ENCODE measurements at places on chromosomes 2 and 18. TPM values are rescaled to one million over a fixed set of nuclear protein-coding genes. Genes with fewer than 3 reads are reported as not detected.

DNA sequence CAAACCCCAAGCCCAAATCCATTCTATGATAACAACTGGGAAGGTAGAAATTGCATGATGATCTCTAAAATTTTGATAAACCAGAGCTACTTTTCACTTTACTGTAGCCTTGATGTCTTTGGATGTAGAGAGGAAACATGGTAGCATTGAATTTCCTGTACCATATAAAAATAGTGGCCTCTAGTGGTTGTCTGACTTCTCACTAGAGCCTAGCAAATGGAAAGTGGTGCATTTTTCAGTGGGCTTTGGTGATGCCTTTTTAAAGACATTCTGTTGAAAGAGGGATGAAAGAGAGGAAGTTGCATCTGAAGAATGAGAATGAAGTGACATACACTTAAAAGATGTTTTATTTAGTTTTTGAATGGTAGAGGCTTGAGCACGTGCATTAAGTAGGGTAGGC is 662.2 kb downstream of the XIRP2 start:
- no peaks in the 10 kb centered on the region for H3K4me1 ChIP-seq
- no peak overlapping the region for H3K27ac ChIP-seq
- no peak overlapping the region for H3K4me3 ChIP-seq
- peaks cover 2% of the 10 kb centered on the region for H3K27me3 ChIP-seq
- DNase-seq, result no peak

The AGXT gene
- total RNA-seq, result not detected

DNA sequence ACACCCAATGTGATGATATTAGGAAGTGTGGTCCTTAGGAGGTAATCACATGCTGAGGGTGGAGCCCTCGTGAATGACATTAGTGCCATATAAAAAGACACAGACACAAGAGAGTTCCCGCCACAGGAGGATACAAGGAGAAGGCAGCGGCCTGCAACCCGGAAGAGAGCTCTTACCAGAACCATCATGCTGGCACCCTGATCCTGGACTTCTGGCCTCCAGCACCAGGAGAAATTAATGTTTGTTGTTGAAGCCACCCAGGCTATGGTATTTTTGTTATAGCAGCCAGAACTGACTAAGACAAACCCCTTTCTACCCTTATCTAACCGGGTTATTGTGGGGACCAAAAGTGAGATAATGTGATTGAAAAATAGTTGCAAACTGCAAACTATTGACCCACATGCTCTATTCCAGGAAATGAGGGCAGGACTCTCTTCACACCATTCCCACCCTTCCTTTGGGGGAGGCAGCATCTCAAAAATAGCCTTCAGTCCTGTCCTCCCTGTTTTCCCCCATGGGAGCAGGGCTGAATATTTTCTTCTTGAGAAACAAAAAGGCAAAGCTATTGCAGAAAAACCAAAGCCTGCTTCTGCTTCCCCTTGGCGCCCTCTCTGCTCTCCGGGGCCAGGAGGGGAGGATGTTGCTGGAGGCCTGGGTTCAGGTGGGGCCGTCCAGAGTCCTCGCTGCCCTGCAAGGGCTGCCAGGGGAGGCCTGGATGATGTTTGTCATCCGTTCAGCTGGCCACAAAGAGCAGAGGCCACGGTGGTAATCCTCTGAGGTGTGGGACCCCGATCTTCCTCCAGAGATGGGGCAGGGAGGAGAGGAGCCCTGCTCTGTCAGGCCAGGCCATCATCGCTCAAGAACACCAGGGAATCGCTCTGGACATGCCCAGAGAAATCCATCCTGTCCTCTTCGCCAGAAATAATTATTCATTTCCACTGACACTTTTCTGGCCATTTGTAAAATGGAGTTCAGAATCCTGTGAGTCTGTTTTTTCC is 73.8 kb upstream of the HAAO start:
- H3K27me3 ChIP-seq, result no peaks in the 10 kb centered on the region
- no peaks in the 10 kb centered on the region for H3K4me1 ChIP-seq
- DNase-seq, result no peak
- no peaks in the 10 kb centered on the region for H3K36me3 ChIP-seq
- H3K27ac ChIP-seq, result no peak overlapping the region
- H3K4me3 ChIP-seq, result no peak overlapping the region

DNA sequence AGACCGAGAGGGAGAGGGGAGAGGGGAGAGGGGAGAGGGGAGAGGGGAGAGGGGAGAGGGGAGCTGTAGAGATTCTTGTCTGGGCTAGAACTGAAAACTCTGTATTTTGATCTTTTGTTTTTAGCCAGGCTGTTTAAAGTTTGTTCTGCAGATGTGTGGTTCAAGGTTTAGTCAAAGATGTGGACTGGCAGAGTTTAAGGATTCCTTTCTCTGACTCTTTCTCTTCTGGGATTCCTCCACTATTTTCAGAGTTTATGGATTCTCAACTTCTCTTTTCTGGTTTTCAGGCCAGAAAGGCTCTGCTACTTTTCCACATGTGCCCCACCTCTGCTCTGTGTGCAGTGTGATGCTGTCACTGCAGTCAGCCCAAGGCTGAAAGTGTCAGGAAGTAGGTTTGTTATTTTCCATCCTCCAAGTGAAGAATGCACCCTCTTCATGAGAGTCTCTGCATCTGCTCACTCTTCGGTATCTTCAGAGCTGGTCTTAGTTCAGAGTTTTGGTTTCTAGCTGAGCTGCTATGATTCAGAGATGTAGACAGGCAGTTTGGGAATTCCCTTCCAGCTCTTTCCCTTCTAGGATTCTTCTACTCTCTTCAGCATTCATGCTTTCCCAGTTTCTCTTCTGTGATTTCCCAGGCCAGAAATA is 130.9 kb upstream of the SMAD7 start:
- H3K4me3 ChIP-seq, result no peak overlapping the region
- DNase-seq, result no peak
- peaks cover 10% of the 10 kb centered on the region for H3K4me1 ChIP-seq
- H3K27me3 ChIP-seq, result no peaks in the 10 kb centered on the region
- H3K36me3 ChIP-seq, result peaks cover 23% of the 10 kb centered on the region

- H3K27ac ChIP-seq, result no peak overlapping the region
- no peak overlapping the region for H3K4me3 ChIP-seq
- no peaks in the 10 kb centered on the region for H3K27me3 ChIP-seq
- no peaks in the 10 kb centered on the region for H3K4me1 ChIP-seq
Measured at GRCh38 chr2:125042727-125043126, 1017.6 kb downstream of the CNTNAP5 start.

DNA sequence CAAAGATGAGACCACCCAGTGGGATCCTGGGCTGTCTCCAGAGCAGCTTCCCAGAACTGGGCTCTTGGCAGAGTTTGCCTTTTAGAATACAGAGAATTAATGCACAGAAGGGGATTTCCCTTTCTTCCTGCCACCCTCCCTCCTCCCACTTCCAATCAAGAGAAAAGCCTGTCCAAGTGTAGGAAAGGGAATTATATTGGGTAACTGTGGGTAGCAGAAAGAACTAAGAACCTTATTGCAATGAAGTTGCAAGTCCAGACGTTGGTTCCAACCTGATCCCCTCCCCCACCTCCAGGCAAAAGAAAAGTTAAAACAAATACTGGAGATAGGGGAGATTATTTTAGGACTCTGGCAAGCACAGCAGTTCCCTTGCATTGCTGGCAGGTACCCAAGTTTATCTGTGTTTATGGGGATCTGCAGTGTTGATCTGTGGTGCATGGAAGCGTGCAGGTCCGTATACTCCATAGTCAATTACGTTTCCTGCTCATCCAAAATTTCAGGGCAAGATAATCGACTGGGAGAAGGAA is 114.3 kb downstream of the PRKCE start:
- no peaks in the 10 kb centered on the region for H3K27me3 ChIP-seq
- peaks cover 3% of the 10 kb centered on the region for H3K4me1 ChIP-seq

DNA sequence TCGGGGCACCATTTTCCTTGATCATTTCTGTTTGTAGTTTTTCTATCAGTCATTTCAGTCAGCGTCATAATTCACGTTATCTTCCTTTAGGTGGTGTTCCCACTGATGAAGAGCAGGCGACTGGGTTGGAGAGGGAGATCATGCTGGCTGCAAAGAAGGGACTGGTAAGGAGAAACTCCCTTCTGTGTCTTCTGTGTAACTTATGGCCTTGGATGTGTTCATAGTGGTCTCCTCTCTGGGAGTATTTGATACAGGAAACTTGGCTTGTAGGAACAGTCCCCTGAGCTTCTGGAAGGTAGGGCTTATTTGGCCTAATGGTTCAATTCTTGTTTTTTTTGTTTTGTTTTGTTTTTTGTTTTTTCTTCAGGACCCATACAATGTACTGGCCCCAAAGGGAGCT is 1.1 kb downstream of the COX5B start:
- H3K4me1 ChIP-seq, result peaks cover 14% of the 10 kb centered on the region
- no peaks in the 10 kb centered on the region for H3K27me3 ChIP-seq
- H3K36me3 ChIP-seq, result peaks cover 34% of the 10 kb centered on the region
- peak overlapping the region; percentile 87 for H3K4me3 ChIP-seq

DNA sequence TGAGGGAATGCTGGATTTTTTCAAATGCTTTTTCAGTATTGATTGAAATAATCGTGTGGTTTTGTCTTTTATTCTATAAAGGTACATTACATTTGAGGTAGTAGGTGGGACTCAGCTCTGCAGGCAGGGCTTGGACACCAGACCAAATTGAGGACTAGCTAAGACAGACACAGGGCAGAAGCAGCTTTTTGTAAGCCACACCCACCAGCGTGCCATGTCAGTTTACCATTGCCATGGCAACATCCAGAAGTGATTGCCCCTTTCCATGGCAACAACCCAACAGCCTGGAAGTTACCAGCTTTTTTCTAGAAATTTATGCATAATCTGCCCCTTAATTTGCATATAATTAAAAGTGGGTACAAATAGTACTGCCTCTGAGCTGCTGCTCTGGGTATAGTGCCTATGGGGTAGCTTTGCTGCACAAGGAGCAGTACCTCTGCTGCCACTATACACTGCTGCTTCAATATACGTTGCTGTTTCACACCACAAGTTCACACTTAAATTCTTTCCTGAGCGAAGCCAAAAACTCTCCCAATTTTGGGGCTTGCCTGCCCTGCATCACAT is 23.6 kb upstream of the VWA3B start:
- no peak overlapping the region for H3K4me3 ChIP-seq
- H3K36me3 ChIP-seq, result no peaks in the 10 kb centered on the region
- peaks cover 12% of the 10 kb centered on the region for H3K27me3 ChIP-seq
- no peak overlapping the region for H3K27ac ChIP-seq
- H3K4me1 ChIP-seq, result no peaks in the 10 kb centered on the region

- no peak overlapping the region for H3K4me3 ChIP-seq
- no peak for DNase-seq
- H3K27ac ChIP-seq, result no peak overlapping the region
- peaks cover 10% of the 10 kb centered on the region for H3K27me3 ChIP-seq
- no peaks in the 10 kb centered on the region for H3K36me3 ChIP-seq
Measured at GRCh38 chr2:88483200-88483599, 30.7 kb upstream of the FOXI3 start.

DNA sequence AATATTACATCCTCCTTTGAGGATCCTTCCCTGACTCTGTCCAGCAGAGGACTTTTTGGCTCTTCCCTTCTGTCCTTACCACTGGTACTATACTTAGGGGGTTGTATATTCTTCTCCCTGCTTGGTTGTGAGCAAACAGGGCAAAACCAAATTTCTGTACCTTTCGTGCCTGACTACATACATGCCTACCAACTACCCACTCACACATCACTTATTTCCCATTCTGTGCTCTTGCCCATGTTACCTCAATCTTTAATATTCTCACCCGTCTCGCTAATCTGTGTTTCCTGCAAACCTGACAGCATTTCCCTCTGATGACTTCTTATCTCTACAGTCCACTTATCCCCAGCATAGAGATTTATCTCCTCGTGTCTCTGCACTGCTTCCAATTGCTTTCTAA is 58.6 kb downstream of the FTCDNL1 start:
- no peaks in the 10 kb centered on the region for H3K4me1 ChIP-seq
- no peak overlapping the region for H3K27ac ChIP-seq
- H3K27me3 ChIP-seq, result no peaks in the 10 kb centered on the region
- H3K36me3 ChIP-seq, result no peaks in the 10 kb centered on the region
- DNase-seq, result no peak

GRCh38 chr2:199901942-199902341 is 9.2 kb upstream of the C2orf69 start:
- H3K36me3 ChIP-seq, result no peaks in the 10 kb centered on the region
- no peak for DNase-seq
- H3K4me1 ChIP-seq, result no peaks in the 10 kb centered on the region
- no peak overlapping the region for H3K4me3 ChIP-seq
- no peak overlapping the region for H3K27ac ChIP-seq

DNA sequence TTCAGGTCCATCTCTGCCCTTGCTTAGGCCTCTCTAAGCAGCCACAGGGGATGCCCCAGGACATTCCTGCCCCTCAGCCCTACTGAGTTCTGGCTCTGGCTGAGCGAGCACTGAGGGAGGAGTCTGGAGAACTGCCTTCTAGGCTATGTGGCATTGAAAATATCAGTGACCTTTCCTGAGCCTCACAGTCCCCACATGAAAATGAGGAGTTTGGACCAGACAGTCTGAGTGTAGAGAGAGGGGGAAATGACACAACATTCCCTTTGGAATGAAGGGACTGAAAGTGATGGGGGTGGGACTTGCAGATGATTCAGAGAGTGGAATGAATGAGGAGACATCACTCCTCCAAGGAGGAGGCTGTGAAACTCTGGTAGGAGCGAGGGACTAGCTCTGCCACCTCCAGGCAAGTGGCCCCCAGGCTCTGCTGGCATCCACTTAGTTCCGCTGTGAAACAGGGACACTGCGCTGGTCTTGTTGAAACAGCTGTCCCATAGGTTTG is 8.0 kb downstream of the TNS1 start:
- no peaks in the 10 kb centered on the region for H3K4me1 ChIP-seq
- H3K36me3 ChIP-seq, result no peaks in the 10 kb centered on the region
- DNase-seq, result no peak
- no peak overlapping the region for H3K4me3 ChIP-seq
- peaks cover 4% of the 10 kb centered on the region for H3K27me3 ChIP-seq

The REG1A gene
- not detected for total RNA-seq

DNA sequence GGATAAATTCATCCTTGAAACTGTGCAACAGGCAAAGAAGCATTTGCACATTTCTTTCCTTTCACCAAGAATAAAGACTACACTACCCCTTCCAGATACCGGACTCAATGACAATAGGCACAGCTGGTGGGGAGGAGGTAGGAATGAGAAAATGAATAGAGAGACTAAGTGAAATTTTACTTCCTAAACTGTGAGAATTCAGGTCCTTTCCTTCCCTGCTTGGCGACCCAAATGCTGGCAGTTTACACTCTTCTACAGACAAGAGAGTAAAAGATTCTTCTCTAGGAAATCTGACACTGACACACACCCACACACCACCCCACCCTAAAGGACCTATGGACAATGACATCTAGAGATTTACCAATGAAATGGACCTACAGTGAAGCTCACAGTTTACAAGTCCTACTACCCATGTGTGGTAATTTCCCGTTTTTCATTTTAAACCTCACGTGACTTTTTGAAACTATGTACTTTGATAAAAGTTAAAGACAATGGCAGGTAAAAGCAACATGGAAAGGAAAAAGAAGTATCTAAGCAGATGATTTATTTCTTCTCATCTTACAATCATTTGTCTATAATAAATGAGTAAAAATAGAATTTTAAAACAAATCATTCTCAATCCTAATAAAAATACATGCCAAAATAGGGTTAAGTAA is 27.9 kb downstream of the REV1 start:
- peaks cover 4% of the 10 kb centered on the region for H3K4me1 ChIP-seq
- no peak for DNase-seq
- no peak overlapping the region for H3K4me3 ChIP-seq
- H3K27ac ChIP-seq, result no peak overlapping the region
- H3K27me3 ChIP-seq, result no peaks in the 10 kb centered on the region

GRCh38 chr2:237472909-237473877 is 13.9 kb upstream of the MLPH start:
- H3K4me3 ChIP-seq, result peak overlapping the region; percentile 73
- no peaks in the 10 kb centered on the region for H3K36me3 ChIP-seq
- H3K27me3 ChIP-seq, result peaks cover 15% of the 10 kb centered on the region
- H3K4me1 ChIP-seq, result peaks cover 21% of the 10 kb centered on the region
- no peak overlapping the region for H3K27ac ChIP-seq

- H3K27me3 ChIP-seq, result no peaks in the 10 kb centered on the region
- no peak for DNase-seq
- peaks cover 47% of the 10 kb centered on the region for H3K4me1 ChIP-seq
- no peak overlapping the region for H3K27ac ChIP-seq
- H3K36me3 ChIP-seq, result no peaks in the 10 kb centered on the region
- H3K4me3 ChIP-seq, result no peak overlapping the region
Measured at GRCh38 chr2:143474586-143474985, 345.4 kb downstream of the ARHGAP15 start.
